Right lobe of liver (tissue), 6 donors: ENCODE measurements at places on chromosomes 2 and 18. TPM values are rescaled to one million over a fixed set of nuclear protein-coding genes. Genes with fewer than 3 reads are reported as not detected.

Gene GALR1
- 0.05 TPM for total RNA-seq

Gene CPS1
- 1,066 TPM for total RNA-seq

- no peak overlapping the region for H3K4me3 ChIP-seq
- no peaks in the 10 kb centered on the region for H3K36me3 ChIP-seq
- no peaks in the 10 kb centered on the region for H3K27me3 ChIP-seq
- no peak for DNase-seq
- H3K27ac ChIP-seq, result no peak overlapping the region
Measured at GRCh38 chr18:26635466-26635865, 87.1 kb upstream of the KCTD1 start.

DNA sequence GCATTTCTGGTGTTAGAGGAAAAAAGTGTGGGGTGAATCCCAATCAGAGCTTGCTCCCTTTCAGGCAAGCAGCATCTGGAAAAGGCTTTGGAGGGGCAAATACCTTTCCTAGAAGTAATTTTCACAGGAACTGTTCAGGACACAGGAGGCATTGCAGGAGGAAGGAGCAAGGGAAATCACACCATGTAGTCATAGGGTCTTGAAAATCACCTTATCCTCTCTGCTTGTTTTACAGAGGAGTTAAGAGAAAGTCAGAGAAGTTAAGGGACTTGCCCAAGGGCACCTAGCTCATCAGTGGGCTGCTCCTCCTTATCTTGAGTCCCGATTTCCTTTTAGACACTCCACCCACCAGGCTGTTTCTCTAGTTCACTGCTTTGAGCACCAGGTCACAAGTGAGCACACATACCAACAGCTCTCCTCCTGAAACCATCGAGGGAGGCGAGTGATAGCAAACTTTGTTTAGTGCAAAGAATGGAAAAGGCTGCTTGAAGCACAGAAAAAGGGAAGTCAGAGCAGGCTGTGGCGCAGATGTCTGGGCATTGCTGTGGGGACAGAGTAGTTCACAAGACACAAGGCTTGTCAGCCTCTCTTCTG lies 89.2 kb upstream of the CXCR4 start:
- H3K4me3 ChIP-seq, result no peak overlapping the region
- no peaks in the 10 kb centered on the region for H3K4me1 ChIP-seq
- DNase-seq, result no peak

GRCh38 chr2:198077477-198077876 lies 273.1 kb downstream of the PLCL1 start:
- no peaks in the 10 kb centered on the region for H3K36me3 ChIP-seq
- DNase-seq, result no peak
- no peaks in the 10 kb centered on the region for H3K27me3 ChIP-seq
- no peak overlapping the region for H3K4me3 ChIP-seq

GRCh38 chr2:7899241-7899640 lies 782.6 kb upstream of the ID2 start:
- H3K4me3 ChIP-seq, result no peak overlapping the region
- H3K36me3 ChIP-seq, result no peaks in the 10 kb centered on the region
- DNase-seq, result no peak
- H3K27me3 ChIP-seq, result no peaks in the 10 kb centered on the region

GRCh38 chr2:168118733-168119514 lies 128.5 kb downstream of the STK39 start:
- no peak overlapping the region for H3K27ac ChIP-seq
- H3K4me3 ChIP-seq, result no peak overlapping the region
- DNase-seq, result no peak
- H3K36me3 ChIP-seq, result no peaks in the 10 kb centered on the region

DNA sequence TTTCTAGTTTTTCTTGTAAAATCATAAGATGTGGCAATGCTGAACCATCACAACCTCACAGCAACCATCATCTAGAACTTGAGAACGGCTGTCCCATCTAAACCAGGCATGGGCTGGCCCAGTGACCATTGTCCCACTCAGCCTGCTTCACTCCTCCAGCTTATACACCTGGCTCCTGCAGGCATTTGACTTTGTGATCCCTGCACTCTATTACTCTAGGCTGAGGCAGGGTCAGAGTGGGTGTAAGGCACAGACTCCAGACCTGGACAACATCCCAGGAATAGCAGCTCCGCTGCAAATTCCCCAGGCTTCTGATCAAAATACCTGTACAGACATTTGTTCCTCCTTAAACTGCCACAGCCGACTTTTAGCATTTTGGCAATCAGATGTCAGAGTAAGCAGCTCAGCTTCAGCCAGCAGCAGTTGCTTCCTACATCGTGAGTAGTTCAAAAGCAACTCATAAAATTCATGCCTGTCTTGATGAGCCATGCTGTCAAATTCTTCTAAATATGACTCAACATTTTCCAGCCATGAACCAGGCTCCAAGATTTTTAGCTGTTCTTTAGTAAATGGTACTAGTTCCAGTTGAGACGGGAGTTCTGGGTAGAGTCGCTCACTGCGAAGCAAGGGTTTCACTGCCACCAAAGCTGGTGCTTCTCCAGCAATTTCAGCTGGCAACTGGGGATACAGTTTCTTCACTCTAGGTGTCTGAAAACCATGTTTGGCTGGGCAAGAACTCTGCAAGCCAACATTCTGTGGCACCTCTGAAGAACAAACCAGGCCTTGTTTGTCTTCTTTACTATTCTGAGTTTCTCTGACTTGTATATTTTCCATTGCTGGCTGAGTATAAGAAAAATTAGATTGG lies 12.8 kb downstream of the EPG5 start:
- peaks cover 6% of the 10 kb centered on the region for H3K4me1 ChIP-seq
- no peak overlapping the region for H3K4me3 ChIP-seq
- DNase-seq, result no peak
- no peaks in the 10 kb centered on the region for H3K27me3 ChIP-seq
- H3K36me3 ChIP-seq, result peaks cover 24% of the 10 kb centered on the region

DNA sequence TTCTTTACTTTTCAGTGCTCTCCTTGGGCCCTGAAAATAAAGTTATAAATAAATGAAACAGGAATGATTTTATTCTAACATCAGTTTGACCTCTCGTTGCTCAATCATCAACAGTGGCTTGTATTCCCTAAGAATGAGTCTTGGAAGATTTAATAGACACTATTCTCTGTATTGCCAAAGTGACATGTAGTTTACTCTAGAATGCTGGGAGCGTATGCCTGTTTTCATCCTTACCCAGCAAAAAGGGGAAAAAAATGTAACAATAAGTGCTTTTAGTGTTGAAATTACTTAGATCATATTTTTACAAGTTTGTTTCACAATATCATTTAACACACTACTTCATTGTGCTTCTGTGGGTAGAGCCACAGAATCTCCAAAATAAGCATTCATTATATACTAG lies 240.6 kb upstream of the CWC22 start:
- no peaks in the 10 kb centered on the region for H3K27me3 ChIP-seq
- no peaks in the 10 kb centered on the region for H3K36me3 ChIP-seq
- H3K4me1 ChIP-seq, result no peaks in the 10 kb centered on the region
- DNase-seq, result no peak
- H3K4me3 ChIP-seq, result no peak overlapping the region
- H3K27ac ChIP-seq, result no peak overlapping the region

DNA sequence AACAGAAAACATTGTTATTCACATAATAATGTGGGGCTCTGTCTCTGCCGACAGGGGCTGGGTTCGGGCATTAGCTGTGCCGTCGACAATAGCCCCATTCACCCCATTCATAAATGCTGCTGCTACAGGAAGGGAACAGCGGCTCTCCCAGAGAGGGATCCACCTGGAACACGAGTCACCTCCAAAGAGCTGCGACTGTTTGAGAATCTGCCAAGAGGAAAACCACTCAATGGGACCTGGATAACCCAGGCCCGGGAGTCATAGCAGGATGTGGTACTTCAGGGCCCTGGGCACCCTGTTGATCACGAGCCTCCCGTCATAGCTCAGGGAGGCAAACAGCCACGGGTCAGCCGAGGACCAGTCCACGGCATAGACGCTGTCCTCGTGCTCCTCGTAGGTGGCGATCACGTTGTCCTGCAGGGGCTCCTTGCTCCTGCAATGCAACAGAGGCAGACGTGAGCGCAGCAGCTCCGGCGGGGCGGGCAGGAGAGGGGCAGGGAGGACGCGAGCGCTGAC lies 188.5 kb downstream of the EIPR1 start:
- no peak for DNase-seq
- no peaks in the 10 kb centered on the region for H3K27me3 ChIP-seq
- no peak overlapping the region for H3K4me3 ChIP-seq
- no peaks in the 10 kb centered on the region for H3K4me1 ChIP-seq

DNA sequence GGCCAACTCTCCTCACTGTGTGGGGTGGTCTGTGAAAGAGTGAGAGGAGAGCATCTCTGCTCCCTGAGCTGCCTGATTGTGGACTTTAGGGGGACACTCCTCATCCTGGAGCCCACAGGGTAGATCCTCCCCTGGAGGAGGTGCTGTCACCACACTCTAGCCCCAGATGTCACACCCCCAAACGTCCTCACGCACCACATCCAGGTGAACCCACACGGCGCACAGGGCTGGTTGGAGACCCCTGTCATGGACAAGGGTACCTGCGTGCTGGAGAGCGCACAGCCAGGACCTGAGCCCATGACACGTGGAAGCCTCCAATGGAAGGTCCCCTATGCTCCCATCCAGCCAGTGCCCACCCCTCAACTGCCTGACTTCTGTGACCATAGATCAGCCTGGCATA lies 10.5 kb downstream of the AGXT start:
- no peaks in the 10 kb centered on the region for H3K36me3 ChIP-seq
- no peak overlapping the region for H3K4me3 ChIP-seq
- no peaks in the 10 kb centered on the region for H3K27me3 ChIP-seq

GRCh38 chr2:233556881-233557736 lies 9.5 kb downstream of the USP40 start:
- no peaks in the 10 kb centered on the region for H3K27me3 ChIP-seq
- no peak overlapping the region for H3K4me3 ChIP-seq
- H3K27ac ChIP-seq, result no peak overlapping the region
- DNase-seq, result no peak
- H3K36me3 ChIP-seq, result peaks cover 13% of the 10 kb centered on the region
- peaks cover 7% of the 10 kb centered on the region for H3K4me1 ChIP-seq

GRCh38 chr2:165558832-165559231 lies 89.3 kb downstream of the CSRNP3 start:
- no peaks in the 10 kb centered on the region for H3K27me3 ChIP-seq
- H3K4me3 ChIP-seq, result no peak overlapping the region
- no peak overlapping the region for H3K27ac ChIP-seq
- no peaks in the 10 kb centered on the region for H3K4me1 ChIP-seq

GRCh38 chr2:7011356-7012083 lies 94.3 kb downstream of the RNF144A start:
- H3K27me3 ChIP-seq, result no peaks in the 10 kb centered on the region
- no peaks in the 10 kb centered on the region for H3K4me1 ChIP-seq

GRCh38 chr2:46505472-46505783 lies 26.1 kb downstream of the TMEM247 start:
- no peaks in the 10 kb centered on the region for H3K4me1 ChIP-seq
- no peak overlapping the region for H3K4me3 ChIP-seq
- no peaks in the 10 kb centered on the region for H3K36me3 ChIP-seq

- no peak for DNase-seq
- no peaks in the 10 kb centered on the region for H3K36me3 ChIP-seq
- no peak overlapping the region for H3K27ac ChIP-seq
- no peaks in the 10 kb centered on the region for H3K27me3 ChIP-seq
- H3K4me1 ChIP-seq, result no peaks in the 10 kb centered on the region
Measured at GRCh38 chr2:18065249-18065648, 186.8 kb downstream of the KCNS3 start.
